CD4-positive, alpha-beta T cell (primary cell): ENCODE measurements at places on chromosomes 5 and 9.

GRCh38 chr5:36373527-36374086 lies 71.9 kb upstream of the RANBP3L start:
- no peaks in the 10 kb centered on the region for H3K27me3 ChIP-seq
- H3K36me3 ChIP-seq = no peaks in the 10 kb centered on the region
- H3K4me3 ChIP-seq = no peak overlapping the region
- no peak overlapping the region for H3K27ac ChIP-seq
- peak; percentile 67 for DNase-seq

GRCh38 chr9:20783057-20784038 lies 99.3 kb downstream of the FOCAD start:
- DNase-seq = no peak
- H3K4me1 ChIP-seq = no peaks in the 10 kb centered on the region
- H3K27me3 ChIP-seq = no peaks in the 10 kb centered on the region
- H3K27ac ChIP-seq = no peak overlapping the region
- no peaks in the 10 kb centered on the region for H3K36me3 ChIP-seq
- H3K4me3 ChIP-seq = no peak overlapping the region

GRCh38 chr5:175638305-175638704 lies 19.6 kb upstream of the HRH2 start:
- no peak overlapping the region for H3K4me3 ChIP-seq
- no peaks in the 10 kb centered on the region for H3K27me3 ChIP-seq
- no peak for DNase-seq

- no peak for DNase-seq
- H3K27ac ChIP-seq = no peak overlapping the region
- no peaks in the 10 kb centered on the region for H3K4me1 ChIP-seq
Observed at GRCh38 chr5:63400079-63400478, 562.2 kb downstream of the HTR1A start.

GRCh38 chr5:54745599-54745998 lies 228.0 kb downstream of the SNX18 start:
- H3K4me1 ChIP-seq = peaks cover 30% of the 10 kb centered on the region
- H3K36me3 ChIP-seq = no peaks in the 10 kb centered on the region
- H3K27ac ChIP-seq = no peak overlapping the region
- DNase-seq = no peak

GRCh38 chr9:98236901-98237487 lies 18.5 kb downstream of the TBC1D2 start:
- H3K4me3 ChIP-seq = no peak overlapping the region
- DNase-seq = no peak
- no peak overlapping the region for H3K27ac ChIP-seq
- H3K36me3 ChIP-seq = peaks cover 41% of the 10 kb centered on the region
- H3K4me1 ChIP-seq = peaks cover 6% of the 10 kb centered on the region

DNA sequence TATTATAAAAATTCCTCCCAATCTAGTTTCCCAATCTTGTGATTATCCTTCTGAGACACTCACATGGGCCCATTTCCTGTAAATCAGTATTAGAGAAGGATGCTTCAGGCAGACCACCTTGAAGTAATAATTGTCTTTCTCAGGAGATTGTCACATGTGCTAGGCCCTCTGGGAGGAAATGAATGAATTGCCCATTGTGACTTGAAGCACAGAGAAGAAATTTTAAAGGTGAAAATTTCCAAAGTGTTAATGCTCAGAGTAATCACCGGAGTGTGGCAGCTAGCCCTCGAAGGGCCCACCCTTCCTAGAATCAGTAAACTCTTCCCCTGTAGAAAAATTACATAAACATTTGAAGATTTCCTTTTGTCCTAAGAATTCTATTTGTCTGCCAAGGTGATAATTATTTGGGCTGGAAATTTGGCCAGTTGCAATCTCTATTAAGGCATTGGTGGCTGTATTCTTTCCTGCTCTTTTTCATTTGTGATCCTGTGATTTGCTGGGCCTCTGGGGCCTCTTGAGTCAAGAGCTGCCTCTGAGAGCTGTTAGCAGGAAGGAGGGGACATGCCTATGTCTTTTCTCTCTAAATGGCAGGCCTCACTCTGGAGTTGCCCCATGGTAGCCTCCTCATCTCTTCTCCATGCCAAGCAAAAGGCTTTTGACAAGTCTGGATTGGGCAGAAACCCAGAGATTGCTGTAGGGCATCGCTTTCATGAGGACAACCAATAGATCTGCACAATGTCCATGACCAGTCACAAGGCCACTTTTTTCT lies 371.5 kb upstream of the ACTBL2 start:
- no peak overlapping the region for H3K27ac ChIP-seq
- H3K36me3 ChIP-seq = no peaks in the 10 kb centered on the region
- H3K4me1 ChIP-seq = no peaks in the 10 kb centered on the region
- H3K4me3 ChIP-seq = no peak overlapping the region
- no peaks in the 10 kb centered on the region for H3K27me3 ChIP-seq

DNA sequence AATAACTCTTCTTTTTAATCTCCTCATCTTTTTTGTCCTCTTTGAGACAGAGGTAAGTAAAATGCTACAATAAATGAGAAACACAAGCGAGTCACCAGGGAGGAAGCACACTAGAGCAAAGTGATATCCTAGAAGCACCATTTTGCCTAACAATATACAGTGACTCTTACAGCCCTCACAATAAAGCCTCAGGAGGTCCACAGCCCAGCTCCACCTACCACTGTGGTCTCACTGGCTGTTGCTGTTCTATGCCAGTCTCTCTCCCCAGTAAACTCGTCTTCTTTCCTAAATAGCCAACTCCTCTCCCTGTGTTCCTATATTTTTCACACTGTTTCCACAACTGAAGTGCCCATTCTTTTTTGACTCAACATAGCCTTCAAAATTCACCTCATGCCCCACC lies 44.3 kb downstream of the TNFSF15 start:
- no peak overlapping the region for H3K27ac ChIP-seq
- no peak overlapping the region for H3K4me3 ChIP-seq
- H3K27me3 ChIP-seq = no peaks in the 10 kb centered on the region
- no peak for DNase-seq

DNA sequence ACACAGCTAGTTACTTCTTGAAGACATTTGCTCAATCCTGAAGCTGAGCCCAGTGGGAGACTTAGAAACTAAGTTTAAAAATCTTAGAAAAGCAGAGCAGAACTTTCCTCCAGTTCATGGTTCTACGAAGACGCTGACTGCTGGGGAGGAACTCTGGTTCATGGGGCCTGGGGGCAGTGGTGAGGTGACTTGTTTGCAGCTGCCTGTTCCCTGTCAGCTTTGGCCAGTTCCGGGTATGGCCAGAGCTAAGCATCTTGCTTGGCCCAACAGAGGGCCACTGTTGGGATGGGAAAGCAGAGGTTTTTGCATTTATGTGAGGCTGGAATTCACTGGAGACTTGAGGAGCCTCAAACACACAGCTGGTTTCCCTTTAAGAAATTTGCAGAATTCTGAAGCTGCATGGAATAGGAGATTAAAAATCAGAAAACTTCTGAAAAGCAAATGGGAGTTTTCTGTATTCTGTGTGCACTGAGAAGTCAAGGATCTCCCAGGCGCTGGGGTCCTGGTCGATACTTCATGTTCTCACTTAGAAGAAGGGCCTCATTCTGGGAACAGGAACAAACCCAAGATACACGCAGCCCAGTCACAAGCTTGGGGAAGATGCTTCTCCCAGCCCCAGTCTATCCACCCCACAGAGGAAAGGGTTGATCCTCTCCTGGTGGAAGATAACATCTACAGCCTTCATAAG lies 10.6 kb upstream of the HMHB1 start:
- H3K36me3 ChIP-seq = no peaks in the 10 kb centered on the region
- no peaks in the 10 kb centered on the region for H3K4me1 ChIP-seq
- H3K27me3 ChIP-seq = no peaks in the 10 kb centered on the region
- no peak for DNase-seq
- no peak overlapping the region for H3K27ac ChIP-seq

DNA sequence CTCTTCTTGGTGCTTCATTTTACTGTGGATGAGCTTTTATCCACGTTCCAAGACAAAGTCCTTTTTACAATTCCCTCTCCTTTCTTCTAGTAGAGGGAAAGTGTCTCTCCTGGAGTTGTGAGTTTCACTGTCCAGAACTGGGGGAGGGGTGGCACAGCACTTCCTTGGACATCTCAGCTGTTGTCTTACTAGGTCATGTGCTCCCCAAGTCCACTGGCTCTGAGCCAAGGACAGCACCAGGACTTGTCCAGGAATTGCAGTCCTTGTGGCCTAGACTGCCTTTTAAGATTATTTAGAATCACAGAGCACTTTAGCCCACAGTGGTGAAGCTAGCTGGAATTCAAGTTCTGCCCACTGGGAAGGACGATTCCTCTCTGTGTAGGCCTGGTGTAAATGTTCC lies 700.2 kb upstream of the PTPRD start:
- no peaks in the 10 kb centered on the region for H3K4me1 ChIP-seq
- no peak overlapping the region for H3K4me3 ChIP-seq
- no peaks in the 10 kb centered on the region for H3K36me3 ChIP-seq
- DNase-seq = no peak
- no peaks in the 10 kb centered on the region for H3K27me3 ChIP-seq
- no peak overlapping the region for H3K27ac ChIP-seq

DNA sequence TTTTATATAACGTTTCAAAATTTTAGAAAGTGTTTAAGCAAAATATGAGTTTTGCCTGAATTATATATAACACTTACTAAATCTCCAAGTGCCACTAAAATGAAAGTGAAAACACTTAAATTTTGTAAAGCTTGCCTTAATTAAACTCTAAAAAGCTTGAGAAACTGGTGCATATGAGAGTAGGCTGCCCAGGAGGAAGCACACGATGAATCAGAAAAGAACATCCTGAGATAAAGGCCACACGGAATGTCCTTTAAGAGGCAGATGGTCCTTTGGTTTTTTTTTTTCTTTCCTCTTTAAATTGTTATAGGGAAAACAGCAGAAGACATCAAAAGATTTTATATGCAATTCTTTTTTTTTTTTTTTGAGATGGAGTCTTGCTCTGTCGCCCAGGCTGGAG lies 60.3 kb downstream of the HABP4 start:
- no peaks in the 10 kb centered on the region for H3K4me1 ChIP-seq
- no peak overlapping the region for H3K4me3 ChIP-seq
- peaks cover 4% of the 10 kb centered on the region for H3K36me3 ChIP-seq
- H3K27ac ChIP-seq = no peak overlapping the region

DNA sequence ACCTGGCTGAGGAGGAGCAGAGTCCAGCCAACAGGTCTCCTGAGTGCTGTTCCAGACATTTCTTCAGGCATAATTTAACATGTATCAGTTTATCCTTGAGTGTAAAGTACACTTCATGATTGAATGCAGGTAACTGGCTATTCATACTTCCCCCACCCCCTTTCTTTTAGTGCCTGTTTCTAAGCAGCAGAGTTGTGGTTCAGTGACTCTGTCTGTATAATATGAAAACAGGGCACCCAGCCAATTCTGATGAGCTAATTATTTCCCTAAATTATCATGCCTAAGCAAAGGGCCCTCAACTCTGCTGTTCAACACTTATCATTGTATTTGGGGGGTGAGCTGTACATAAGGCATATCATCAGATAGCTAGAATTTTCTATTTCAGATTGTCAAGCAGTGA lies 51.9 kb upstream of the ZSWIM6 start:
- no peak overlapping the region for H3K27ac ChIP-seq
- peaks cover 30% of the 10 kb centered on the region for H3K4me1 ChIP-seq
- H3K4me3 ChIP-seq = no peak overlapping the region
- no peak for DNase-seq
- H3K27me3 ChIP-seq = no peaks in the 10 kb centered on the region

DNA sequence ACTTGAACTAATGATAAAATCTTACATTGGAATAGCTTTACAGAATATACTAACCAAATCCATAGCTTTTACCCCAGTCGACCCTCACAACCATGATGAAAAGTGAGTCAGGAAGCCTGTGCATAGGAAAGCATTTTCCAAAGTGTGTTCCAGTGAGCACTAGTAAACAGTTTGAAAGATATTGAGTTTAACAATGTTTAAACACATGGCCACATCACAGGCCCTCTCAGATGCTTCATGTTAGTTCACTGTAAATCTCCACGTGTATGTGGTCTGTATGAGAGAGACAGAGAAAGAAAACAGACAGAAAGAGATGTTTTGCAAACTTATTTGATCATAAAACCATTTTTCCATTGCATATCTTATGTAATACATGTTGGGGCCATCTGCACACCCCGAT lies 27.0 kb downstream of the PRUNE2 start:
- H3K4me1 ChIP-seq = no peaks in the 10 kb centered on the region
- no peaks in the 10 kb centered on the region for H3K27me3 ChIP-seq
- no peak for DNase-seq
- no peak overlapping the region for H3K27ac ChIP-seq
- no peak overlapping the region for H3K4me3 ChIP-seq

- no peak overlapping the region for H3K4me3 ChIP-seq
- no peak overlapping the region for H3K27ac ChIP-seq
- no peaks in the 10 kb centered on the region for H3K27me3 ChIP-seq
- H3K4me1 ChIP-seq = no peaks in the 10 kb centered on the region
- H3K36me3 ChIP-seq = no peaks in the 10 kb centered on the region
- DNase-seq = no peak
Observed at GRCh38 chr5:27313549-27313948, 275.2 kb upstream of the CDH9 start.

- DNase-seq = no peak
- H3K4me3 ChIP-seq = no peak overlapping the region
- peaks cover 14% of the 10 kb centered on the region for H3K27me3 ChIP-seq
- no peaks in the 10 kb centered on the region for H3K4me1 ChIP-seq
- no peaks in the 10 kb centered on the region for H3K36me3 ChIP-seq
- H3K27ac ChIP-seq = no peak overlapping the region
Observed at GRCh38 chr5:66796305-66797292, 200.4 kb downstream of the MAST4 start.

DNA sequence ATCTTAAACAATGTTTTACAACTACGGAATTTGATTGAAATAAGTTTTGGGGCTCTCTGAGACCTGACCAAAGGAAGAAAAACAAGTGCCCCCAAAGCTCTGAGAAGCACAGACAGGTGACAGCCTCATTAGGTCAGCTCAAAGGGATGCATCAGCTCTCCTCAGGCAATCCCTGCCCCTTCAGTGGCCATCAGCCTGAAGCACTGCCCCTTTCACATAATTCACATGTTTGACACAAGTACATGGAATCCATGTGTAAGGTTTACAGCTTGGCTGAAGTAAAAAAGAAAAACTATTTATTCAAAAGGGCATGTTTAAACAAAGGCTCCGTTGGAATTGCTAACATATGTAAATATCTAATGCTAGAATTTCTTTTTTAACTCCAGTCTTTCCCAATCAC lies 56.3 kb downstream of the TSSK1B start:
- no peak for DNase-seq
- H3K27me3 ChIP-seq = no peaks in the 10 kb centered on the region

- peak overlapping the region; percentile 97 for H3K27ac ChIP-seq
- peaks cover 86% of the 10 kb centered on the region for H3K4me1 ChIP-seq
- H3K4me3 ChIP-seq = peak overlapping the region; percentile 85
- no peaks in the 10 kb centered on the region for H3K27me3 ChIP-seq
- peaks cover 30% of the 10 kb centered on the region for H3K36me3 ChIP-seq
- DNase-seq = peak; percentile 21
Observed at GRCh38 chr5:151079838-151080612, 809 bp downstream of the TNIP1 start.
